DMS79 (cell line): ENCODE measurements at places on chromosomes 6 and 20.

- no peak for DNase-seq
Observed at GRCh38 chr6:33633462-33634158, 12.5 kb downstream of the ITPR3 start.

- DNase-seq: no peak
Observed at GRCh38 chr6:150755042-150755441, 110.5 kb upstream of the MTHFD1L start.

GRCh38 chr6:125994670-125995488, 8.5 kb downstream of the TRMT11 start:
- DNase-seq: no peak

DNA sequence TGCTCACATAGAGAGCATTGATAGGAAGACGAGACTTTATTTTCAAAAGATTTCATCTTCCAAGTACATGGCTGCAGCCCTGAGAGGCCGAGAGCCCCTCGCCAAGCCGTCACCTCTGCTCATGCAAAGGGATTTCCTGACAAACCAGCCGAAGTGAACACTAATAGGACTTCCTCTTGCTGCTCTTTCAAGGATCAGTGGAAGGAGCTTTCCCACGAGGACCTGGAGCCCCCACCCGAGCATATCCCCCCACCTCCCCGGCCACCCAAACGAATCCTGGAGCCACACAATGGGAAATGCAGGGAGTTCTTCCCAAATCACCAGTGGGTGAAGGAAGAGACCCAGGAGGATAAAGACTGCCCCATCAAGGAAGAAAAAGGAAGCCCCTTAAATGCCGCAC, 69.3 kb downstream of the PTPN1 start:
- DNase-seq: no peak

GRCh38 chr6:72132427-72132826, 246.1 kb downstream of the RIMS1 start:
- no peak for DNase-seq

DNA sequence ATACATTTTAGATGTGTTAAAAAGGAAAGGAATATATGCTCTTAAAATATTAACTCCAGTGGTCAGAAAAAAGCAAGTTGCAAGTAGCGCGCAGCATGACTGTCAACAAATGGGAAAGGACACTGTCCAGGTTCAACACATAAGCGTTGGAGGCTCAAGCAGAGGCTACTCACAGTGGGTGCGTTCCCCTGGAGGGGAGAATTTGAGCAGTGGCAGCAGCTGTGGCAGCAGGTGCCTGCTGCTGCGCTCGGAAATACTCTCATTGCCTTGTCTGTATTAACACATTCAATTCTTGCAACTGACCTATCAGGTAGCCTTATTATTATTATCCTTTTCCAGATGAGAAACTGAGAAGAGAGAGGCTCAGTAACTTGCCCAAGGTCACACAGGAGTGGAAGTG, 21.9 kb upstream of the CCN6 start:
- DNase-seq: no peak

DNA sequence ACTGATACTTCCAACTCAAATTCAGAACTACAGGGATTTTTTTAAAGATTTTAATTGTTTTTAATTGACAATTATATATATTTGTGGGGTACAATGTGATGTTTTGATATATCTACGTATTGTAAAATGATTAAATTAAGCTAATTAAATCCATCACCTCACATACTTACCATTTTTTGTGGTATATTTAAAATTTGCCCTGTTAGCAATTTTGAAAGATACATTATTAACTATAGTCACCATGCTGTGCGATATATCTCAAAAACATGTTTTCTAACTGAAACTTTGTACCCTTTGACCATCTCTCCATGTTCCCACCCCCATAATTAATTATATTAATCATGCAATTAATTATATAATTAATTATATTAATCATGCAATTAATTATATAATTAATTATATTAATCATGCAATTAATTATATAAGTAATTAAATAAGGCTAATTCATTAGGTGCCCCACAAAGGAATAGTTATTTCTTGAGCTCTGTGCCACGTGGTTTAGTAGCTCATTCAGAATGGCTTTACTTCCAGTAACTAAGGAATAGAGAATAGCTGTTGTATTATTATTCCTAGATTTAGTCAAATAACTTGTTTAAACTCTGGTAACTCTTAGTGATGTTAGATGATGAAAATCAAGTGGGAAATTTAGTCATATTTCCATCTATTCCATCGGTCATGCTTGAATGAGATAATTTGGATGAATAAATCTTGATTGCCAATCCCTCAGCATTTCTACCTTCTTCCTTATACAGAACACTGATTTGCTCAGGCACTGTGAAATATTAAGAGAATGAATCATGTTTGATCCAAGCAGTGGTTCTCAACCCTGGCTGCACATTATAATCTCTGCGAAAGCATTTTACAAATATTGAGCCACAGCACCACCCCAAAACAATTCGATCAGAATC, 25.1 kb downstream of the LOC128125822 start:
- DNase-seq: no peak

DNA sequence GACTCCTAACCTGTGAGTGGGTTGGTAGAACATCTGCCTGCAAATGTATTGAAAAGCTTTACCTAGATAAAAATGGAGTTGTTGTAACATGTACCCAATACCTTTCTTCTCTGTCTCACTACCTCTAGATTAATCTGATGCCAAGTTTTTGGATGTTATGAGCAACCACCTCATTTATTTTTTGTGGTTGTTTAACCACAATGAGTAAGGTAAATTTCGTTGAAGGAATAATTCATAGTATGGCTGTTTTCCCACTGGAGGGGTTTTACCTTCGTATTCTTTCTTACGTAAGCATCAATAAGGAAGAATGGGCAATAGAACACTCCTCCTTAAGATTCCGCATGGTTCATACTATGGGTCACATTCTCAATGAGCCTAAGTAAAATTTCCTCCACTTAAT, 165.4 kb downstream of the CDH26 start:
- no peak for DNase-seq

DNA sequence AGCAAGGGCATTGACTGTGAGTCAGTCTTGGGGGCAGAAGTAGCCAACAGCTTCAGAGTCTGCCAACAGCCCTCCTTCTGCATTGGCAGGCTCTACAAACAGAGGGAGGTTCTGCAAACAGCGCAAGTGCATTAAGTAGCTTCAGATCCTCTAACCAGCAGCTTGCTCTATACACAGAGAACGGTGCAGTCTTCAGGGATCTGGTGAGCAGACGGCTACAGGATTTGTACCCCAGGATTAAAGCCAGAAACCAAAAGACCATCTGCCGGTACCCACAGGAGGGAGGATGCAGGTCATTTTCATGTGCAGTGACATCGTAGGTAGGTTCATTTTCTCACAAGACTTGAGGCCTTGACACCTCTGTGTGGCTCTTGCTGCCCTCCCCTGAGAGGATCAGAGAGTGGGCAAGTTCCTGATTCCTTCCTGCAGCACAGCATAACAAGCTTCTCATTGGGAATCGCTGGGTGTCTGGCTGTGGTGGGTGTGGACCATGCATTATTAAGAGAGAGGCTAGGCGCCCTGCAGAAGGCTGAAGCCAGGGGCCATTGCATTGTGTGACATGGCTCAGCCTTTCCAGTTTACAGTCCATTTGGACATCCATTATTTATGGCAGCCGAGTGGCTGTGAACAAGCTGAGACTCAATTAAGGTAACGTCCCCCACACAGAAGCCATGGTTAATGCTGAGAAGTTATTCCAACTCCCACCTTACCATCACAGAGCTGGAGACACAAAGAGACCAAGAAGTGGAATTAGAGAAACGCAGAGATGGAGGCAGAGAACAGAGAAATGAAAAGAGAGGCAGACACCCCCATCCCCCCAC, 250.0 kb downstream of the LRFN2 start:
- no peak for DNase-seq

- DNase-seq: no peak
Observed at GRCh38 chr6:2510316-2510715, 240.4 kb downstream of the MYLK4 start.

DNA sequence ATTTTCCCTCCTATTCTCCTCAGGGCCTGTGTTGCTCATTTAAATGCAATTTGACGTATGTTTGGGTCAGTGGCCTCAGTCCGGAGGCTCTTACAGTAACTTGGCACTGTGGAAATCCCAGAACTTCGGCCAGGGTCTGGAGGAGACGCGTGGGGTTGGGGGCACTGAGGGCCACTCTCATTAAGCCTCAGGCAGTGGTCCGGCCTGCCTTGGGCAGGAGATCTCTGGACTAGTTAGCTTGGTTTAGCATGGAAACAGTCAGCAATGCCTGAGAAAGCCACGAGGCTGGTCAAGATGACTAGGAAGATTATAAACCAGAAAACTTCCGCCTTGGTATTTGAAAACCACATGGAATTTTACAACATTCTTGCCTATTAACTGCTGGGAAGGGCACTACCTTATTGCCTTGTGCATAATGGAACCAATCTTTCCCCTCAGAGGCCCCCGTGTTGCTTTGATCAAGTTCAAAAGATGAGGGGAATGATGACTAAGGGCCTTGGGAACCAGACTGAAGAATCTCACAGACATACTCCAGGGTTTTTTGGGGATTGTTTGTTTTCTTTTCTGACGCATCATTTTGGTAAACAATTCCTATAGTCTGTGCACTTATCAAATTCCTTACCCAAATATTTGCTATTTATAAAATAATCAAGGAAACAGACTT, 206.0 kb upstream of the PREP start:
- no peak for DNase-seq

DNA sequence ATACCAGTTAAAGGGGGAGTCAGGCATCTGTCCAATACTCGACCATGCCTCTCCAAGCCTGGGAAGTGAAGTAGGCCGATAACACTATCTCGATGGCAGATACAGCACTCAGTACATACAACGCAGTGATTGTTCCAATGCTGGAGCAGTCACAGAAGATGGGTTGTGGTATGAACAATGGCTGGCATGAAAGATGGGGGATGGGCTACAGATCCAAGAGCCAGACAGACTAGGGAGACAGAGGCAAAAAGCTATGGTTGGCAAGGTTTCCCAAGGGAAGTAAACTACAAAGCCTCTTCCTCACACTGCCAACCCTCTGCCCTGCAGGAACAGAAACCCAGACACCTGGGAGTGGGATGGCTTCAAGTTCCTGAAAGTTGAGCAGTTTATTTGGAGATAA, 19.2 kb downstream of the FKBP1A start:
- DNase-seq: no peak
